ENCODE measurements at places on chromosomes 7 and 10.

DNA sequence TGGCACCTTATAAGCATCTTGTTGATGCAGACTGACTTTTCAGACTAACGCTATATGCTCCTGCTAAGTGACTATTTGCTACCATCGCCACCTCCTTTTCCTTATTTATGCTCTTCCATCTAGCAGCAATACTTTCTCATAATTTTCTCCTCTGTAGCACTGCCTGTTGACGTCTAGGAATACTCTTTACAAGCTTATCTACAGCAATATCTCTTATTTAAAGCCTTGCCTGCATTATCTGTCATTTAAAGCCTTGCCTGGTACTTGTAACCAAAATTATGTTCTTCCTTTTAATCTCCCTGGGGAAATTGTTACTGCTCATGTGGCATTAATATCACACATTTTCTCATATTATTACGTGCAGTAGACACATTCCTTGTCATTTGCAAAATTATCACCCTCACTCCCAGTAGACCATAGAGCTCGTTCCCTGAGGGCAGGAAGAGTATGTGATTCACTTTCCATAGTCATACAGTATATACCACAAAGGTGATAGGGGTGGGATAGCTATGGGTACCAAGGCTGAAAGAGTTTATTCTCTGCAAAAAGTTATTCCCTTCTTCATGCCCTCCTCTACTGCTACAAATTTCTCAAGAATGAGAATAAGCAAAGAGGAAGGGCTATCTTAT is 359.7 kb upstream of the PCDH15 start:
- DNase-seq: no peak

- no peak for DNase-seq
Measured at GRCh38 chr7:117825132-117825531, 48.1 kb downstream of the CTTNBP2 start.

GRCh38 chr10:95821720-95822119 is 65.8 kb downstream of the ENTPD1 start:
- DNase-seq: no peak

DNA sequence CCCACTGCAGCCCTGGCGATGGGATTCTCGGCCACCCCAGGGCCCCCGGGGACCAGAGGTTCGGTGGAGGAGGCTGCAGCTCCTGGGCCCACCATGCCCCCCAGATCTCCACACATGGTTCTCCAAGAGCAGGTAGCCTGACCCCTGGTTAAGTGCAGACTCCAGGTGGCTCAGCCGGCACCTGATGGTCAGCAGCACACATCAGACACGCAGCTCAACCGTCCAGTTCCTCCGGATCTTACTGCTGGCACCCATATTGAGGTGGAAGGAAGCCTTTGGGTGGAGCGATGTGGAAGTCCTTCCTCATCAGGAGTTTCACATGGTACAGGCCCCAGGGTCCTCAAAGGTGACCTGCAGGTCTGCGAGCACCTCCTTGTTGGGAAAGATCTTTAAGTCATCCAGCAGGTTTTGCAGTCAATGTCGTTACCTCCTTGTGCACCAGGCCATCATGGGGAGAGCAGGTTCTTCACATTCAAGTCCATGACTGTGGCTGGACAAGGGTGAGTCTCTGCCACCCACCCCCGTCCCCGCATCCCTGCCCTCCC is 74.2 kb upstream of the EEPD1 start:
- no peak for DNase-seq

GRCh38 chr7:126790763-126791162 is 462.0 kb downstream of the GRM8 start:
- no peak for DNase-seq

DNA sequence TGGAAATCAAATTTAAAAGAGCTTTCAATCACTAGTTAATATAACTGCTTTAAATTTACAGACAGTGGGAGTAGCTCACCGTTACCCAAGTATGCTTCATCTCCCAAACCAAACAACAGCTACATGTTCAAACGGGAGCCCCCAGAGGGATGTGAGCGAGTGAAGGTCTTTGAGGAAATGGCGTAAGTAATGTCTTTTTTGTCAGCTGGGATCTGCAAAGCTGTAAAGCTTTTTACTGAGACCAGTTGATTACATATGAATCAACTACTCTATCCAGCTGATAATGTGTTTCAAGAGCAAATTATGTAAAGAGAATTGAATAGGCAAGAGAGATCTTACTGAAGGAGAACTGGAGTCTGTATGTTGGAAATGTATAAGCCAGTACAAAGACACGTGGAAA is 116.2 kb downstream of the GLCCI1 start:
- peak; percentile 33 for DNase-seq

DNA sequence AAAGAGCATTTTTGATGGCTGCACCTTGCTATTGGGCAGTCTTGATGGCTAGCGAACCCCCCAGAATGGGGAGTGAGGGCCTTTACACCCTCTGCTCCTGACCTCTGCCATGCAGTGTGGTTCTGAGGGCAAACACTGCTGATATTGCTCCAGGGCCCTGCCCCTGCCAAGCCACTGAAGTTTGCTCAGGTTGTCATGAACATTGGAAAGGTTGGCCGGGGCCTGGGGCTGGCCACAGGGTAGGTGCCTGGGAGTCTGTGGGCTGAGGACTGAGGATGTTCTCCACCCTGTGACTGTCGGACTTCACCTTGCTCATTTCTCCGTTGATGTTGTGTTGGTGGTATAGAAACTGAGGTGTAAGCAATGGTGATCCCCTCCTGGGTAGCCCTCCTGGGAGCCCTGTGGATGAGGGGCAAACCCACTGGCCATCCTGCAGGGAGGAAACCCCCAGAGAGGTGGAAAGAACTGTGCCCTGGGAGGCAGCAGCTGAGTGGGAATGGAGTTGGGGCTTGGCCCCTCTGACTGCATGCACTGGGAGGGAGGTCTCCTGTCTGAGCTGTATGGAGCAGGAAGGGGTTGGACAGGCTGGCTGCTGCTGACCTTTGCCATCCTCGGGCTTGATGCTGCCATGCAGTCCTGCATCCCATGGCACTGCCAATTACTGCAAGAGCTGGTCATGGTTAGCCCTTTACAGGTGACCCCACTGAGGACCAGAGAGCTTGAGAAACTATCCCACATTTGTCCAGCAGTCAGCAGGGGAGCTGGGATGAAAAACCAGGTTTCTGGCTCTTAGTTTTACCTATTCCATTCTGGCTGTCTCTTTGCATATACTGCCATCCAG is 77.1 kb downstream of the SH2D4B start:
- no peak for DNase-seq

DNA sequence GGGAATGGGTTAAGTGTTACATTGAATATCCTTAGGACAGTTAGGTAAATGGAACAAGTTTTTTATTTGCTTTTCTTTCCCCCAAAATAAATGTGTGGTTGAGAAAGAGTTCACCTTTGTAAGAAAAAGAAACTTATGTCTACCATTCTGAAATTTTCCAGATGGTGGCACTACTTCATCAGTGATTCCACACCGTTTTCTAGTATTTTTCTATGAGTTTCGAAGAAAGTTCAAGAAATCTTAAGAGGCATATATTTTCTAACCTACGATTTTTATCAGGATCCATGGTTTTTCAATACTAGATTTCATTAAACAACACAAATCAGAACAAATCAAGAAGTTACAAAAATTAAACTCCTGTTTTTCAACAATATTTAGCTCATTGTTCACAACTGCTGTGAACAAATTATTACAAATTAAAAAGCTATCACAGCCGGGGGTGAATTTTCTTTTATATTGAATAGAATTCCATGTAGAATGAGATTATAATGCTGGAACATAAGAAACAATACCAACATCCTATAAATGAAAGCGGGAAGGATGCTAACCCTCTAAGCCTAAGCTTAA is 163.1 kb upstream of the NPVF start:
- DNase-seq: peak; percentile 78

GRCh38 chr7:7686811-7687508 is 31.4 kb downstream of the RPA3 start:
- DNase-seq: peak; percentile 40

DNA sequence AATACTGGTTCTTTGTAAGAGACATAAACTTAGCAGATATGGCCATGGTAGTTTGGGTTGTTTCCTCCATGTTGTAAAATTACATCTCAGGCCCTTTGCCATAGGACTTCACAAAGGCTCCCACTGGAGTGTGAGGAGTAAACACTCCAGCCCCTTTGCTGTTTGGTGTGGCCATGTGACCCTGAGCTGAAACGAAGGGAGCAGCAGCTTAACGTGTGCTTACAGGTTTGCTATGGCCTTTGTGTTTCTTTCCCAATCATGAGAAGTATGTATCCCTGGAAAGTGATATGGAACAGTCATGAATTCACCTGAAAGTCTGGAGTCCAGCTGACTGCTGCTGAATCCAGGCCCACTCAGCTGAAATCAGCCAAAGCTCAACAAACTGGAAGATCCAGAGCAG is 23.8 kb upstream of the SFTPA1 start:
- no peak for DNase-seq

DNA sequence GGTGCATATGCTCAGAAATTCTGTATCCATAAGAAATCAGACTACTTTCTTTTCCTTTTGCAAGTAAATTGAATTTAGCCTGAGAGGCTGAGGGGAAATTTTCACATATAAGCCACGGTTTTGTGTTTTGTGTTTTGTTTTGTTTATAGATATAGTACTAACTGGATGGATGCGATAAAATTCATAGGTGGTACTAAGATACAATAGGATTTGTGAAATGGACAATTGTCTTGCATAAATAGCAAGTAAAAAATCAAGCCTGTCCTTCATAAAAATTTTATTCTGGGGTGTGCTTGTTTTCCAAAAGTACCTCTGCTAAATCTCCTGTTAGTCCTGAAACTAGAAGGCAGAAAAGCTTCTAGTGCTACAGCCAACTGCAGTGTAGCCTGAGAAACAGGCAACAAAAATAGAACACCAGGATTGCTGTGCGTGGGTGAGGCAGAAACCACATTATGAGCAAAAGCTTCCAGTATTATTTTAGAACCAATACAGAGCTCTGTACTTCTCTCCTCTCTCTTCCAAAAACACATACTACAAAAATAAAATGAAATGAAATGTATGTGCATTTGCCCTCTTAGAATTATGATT is 634 bp upstream of the HDAC9 start:
- no peak for DNase-seq

DNA sequence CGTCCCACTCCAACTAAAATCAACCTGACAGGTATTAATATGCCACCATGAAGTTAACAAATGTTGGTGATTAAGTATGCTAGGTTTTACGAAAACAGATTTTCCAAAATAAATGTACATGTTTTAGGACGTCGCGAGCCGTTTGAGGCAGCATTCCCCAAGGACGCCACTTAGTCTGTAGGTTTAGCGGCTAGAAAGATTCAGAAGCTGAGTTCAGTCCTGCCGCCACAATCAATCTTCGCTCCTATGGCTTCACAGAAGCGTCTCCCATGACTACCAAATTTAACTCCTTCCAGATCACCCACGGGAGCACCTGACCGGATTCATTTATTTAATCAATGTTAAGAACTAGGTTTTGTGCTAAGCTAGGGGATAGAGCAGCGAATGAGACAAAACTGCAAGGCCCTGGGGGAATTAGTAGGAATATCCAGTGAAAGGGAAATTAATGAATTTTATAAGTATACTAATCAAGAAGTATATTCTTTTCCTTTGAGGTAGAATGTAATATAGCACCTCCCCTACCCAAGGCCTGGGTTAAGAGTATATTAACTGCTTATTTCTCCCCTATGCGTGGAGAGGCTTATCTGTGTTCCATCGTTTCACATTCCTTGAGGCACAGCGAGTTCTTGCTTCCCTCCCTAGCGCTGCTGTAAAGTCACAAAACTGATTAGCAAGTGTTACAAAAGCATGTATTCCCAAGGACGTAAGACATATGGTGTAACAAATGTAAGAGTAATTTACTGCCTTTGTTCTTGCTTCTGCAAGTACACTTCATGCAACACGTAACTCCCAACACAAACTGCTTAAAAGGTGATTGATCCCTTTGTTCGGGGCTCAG is 994 bp upstream of the CYP51A1 start:
- DNase-seq: peak; percentile 57

GRCh38 chr7:115223959-115224358 is 302.1 kb downstream of the MDFIC start:
- DNase-seq: no peak

GRCh38 chr10:124449170-124450011 is 444 bp downstream of the NKX1-2 start:
- peak; percentile 53 for DNase-seq

DNA sequence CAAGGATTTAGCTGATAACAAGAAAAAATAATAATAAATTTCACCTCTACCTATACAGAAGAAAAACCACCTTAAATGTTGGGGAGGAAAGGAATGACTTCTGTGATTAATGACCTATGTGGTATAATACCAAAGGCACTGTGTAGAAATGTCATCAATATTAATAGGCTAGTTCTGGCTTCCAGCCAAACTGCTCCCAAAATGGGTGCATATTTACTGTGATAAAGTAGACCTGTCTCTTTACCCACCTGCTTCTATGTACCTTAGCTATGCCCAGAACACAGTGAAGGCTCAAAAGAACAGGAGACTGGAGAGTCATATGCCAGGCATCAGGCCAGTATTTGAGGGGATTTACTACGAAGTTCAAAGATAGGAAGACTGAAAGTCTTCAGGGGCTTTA is 76.0 kb downstream of the ATE1 start:
- DNase-seq: no peak

GRCh38 chr10:119633538-119634218 is 17.5 kb upstream of the BAG3 start:
- DNase-seq: no peak

GRCh38 chr7:158617737-158618128 is 30.1 kb upstream of the PTPRN2 start:
- DNase-seq: no peak

GRCh38 chr7:67045496-67045995 is 48.9 kb downstream of the TYW1 start:
- DNase-seq: no peak

DNA sequence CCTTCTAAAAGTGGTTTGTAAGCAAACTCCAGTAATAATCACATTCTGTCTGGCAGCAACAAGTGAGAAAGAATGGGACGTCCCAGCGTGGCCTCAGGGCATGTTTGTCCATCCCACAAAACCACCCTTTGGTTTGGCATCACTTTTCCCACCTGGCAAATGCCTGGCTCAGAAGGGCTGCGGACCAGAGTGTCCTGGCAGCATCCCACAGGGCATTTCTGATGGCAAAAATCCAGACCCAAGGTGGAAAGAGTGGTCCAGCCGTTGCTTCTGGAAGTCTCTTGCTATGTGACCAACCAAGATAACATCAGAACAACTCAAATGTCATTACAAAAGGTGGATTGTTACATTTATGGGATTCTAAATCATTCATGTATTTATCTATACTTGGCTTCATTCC is 174.4 kb downstream of the CREB5 start:
- no peak for DNase-seq

- no peak for DNase-seq
Measured at GRCh38 chr10:127526161-127526560, 22.9 kb upstream of the NPS start.

- no peak for DNase-seq
Measured at GRCh38 chr7:144384555-144385245, 18.8 kb downstream of the NOBOX start.

DNA sequence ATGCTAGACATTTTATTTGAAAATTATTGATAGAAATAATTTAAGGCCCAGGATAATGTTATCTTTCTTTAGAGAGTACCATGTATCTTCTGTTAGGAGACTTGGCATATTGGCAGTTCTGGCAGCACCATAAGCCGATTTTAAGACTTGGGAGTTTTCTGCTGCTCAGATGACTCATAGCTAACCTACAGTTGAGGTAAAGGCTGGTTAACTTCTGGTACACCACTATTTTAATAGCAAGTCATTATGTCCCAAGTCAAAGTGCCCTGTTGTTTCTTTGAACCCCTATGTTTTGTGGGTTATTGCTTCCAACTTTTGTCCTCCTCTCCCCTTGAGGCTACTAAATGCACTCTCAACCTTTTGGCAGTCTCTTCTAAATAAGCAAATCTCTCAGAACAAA is 25.2 kb downstream of the ATRNL1 start:
- DNase-seq: no peak

Data from eye (tissue), 1 donor.